Bronchial epithelial cell (primary cell): ENCODE measurements at places on chromosomes 1 and 21.

DNA sequence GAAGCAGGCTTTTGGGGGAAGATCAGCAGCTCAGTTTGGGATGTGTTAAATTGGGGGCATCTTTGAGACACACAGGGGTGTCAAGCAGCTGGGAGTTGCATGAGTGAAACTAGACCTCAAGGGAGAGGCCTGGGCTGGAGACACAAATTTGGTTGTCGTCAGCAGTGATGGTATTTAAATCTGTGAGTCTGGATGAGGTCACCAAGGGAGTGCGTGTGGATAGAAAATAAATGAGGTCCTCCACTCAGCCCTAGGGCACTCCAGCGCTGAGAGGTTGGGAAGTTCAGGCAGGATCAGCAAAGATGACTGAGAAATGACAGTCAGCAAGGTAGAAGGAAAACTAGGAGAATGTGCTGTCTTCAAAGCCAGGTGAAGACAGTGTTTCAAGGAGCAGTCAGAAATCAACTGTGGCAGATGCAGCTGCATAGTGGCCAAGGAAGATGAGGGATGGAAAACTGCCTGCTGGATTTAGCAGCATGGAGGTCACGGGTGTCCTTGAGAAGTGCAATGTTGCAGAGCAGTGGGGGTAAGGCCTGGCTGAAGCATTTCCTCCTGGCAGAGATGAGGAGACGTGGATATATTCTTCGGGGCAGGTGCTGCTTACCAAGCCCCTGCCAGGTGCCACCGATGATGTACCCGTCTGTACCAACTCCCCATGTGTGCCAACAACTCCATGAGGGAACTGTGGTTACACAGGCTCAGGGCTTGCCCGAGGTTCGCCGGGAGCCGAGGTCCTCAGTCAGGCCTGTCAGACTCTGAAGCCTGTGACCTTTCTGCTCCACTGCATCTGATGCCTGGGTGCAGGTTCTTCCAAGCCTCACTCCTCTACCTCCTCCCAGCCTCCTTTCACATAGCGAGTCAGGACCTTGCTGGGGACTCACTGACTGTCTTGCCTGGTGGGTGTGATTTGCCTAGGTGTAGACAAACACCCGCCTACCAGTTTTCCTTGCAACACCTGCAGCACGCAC, 11.3 kb downstream of the MAP7D1 start:
- peak; percentile 76 for DNase-seq

DNA sequence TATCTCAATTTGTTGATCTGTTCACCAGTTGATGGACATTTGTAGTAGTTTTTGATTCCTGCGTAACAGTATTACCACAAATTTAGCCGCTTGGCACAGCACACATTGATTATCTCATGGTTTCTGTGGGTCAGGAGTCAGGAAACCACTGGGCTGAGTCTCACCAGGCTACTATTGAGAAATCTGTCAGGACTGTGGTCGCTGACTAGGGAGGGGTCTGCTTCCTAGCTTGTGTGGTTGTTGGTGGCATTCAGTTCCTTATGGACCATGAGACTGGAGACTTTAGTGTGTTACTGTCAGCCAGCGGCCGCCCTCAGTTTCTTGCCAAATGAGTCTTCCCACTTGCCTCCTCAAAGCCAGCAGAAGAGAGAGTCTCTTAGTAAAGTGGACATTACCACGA, 9.8 kb downstream of the PEX14 start:
- DNase-seq, result no peak

GRCh38 chr1:14366091-14367018, 232.1 kb upstream of the KAZN start:
- no peak for DNase-seq

GRCh38 chr1:69258842-69259241, 308.9 kb upstream of the LRRC7 start:
- peak; percentile 3 for DNase-seq

DNA sequence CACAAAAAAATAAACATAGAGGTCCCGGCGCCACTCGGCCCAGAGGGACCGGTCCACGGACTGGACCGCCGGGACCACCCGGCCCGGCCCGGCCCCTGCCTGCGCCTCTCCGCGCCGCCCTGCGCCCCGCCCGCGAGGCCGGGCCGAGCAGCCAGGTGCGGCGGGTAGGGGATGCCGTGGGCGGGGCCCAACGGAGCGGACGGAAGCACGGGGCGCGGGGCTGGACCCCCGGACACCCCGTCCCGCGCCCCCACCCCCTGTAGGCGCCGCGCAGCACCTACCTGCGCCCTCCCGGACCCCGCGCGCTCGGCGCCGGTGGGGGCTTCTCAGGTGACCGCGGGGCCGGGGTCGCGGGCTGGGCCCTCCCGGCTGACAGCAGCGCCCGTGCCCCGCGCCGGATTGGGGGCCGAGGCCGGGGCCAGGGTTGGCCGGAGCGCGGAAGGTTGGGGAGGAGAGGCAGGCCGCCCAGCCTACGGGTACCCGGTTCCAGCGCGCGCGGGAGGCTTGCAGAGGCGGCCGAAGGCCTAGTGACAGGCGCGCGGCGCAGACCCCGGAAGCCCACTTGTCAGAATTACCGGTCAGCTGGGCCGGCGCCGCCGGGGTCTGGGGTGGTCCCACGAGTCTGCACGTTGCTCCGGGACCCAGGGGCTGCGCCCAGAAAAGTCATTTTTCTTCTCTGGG, 351.9 kb upstream of the CAMK1G start:
- DNase-seq, result no peak

DNA sequence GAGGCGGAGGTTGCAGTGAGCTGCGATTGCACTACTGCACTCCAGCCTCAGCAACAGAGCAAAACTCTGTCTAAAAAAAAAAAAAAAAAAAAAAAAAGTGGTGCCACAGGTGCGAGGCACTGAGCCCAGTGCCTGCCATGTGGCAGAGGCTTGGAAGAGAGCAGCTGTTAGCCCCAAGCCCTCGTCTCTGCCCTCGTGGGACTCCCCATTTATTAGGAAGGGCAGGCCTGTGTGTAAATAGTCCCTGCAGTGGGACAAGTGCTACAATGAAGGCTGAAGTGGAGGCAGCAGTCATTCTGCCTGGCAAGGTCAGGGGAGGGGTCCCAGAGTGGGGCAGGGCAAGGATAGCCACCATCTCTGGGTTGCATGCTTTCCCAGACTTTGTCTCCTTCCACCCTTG, 6.5 kb downstream of the RPS6KA1 start:
- DNase-seq, result no peak

GRCh38 chr1:26083208-26083607, 15.8 kb upstream of the TRIM63 start:
- DNase-seq, result no peak
